ENCODE measurements at places on chromosomes 6 and 20.

DNA sequence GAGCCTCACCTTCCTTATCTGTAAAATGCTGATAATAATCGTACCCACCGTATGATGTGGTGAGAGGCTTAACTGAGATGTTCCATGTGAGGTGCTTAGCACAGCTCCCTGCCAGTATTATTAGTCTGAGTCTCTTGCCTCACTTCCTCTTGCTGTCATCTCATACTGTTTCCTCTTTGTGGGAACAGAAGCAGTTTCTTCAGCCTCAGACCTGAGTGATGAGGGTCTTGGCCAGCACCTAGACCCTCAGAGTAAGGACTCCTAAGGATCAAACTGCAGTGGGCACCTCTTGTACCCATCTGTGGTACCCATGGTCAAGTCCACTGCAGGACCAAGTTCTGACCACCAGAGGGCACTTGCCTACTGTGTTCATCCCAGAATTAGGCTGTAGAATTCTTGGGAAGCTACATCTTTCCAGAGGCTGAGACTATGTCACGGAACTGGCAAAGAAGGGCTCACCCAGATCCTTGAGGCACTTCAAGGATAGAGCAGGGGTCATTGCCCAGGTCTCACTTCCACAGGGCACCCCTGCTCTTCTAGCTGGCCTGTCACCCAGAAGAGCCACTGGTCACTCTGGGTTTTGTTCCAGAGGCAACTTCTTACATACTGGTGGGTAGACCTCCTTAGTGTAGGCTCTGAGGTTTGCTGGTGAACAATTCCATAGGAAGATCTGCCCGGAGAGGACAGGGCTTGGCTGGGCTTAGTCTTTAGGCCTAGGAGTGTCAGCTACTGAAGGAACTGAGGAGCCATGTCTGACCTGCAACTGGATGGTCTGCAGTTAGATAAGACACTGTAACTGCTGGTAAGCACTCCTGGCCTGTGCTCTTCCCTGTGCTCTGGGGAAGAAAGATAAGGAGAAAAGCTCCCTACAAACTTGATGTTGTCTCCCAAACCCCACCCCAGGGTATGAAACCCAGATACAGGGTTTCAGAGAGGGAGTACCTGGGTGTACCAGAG, 20.6 kb upstream of the SGK2 start:
- DNase-seq, result peak; percentile 72

GRCh38 chr20:62978561-62978943, 26.0 kb downstream of the SLC17A9 start:
- no peak for DNase-seq

- DNase-seq, result no peak
Observed at GRCh38 chr6:129111853-129112252, 228.9 kb downstream of the LAMA2 start.

DNA sequence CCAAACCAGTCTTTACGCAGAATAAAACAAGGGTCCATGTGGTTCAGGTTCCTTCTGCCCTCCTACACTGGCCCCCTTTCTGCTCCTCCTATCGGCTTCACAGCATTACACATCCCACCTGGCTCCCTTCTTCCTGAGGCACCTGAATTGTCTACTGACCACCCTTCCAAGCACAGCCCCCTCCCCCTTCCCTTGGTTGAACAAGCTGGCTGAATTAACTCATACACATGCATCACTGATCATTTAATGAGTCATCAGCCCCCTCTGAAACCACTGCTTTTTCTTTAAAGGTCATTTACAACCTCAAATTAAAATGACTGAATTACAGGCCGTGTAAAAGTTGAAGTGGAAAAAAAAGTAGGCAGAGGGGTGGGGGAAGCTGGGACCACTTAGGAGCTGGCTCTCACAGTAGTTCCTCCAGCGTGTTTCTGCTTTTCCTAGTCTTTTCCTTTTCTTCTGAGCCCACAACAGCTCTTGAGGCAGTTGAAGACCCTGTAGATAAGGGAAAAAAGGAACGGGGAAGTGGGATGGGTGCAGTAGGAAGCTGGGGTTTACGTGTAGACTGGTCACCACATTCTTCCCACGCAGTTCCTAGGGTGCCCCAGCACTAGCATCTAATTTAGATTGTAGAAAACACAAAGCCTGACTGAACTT, 67.6 kb downstream of the FYN start:
- no peak for DNase-seq

- peak; percentile 54 for DNase-seq
Observed at GRCh38 chr6:32108094-32108627, 977 bp downstream of the TNXB start.

DNA sequence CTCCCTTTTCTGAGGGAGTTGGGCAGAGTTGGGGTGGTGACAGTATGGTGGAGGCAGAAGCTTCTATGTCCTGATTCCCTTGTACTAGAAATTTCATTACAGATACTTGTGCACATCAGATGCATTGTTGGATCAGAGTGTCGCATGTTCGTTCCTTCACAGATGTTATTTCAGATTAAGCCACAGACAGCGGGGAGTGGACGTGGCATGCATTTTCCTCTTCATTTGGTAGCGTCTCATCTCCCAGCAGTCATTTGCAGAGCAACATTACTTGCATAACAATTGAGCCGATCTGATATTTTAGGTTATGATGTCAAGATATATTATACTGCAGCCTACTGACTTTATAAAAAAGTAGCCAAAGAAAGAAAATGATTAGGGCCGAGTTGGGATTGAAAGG, 261.6 kb upstream of the SASH1 start:
- DNase-seq, result no peak

DNA sequence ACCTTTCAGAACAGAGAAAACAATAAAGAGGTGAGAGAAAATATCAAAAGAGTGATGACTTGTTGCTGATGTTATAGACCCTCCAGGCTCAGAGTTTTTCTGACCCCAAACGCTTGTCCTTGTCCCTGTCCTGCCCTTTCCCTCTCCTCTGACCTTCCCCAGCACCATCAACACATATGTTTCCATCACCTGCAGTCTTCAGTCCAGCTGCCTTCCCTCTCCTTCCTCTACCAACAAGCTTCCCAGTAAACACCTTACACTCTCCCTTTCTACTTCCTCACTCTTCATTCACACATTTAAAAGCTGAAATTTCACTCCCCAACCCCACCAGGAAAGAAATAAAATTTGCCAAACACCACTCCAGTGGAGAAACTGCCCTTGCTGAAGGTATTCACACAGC, 25.4 kb upstream of the AFDN start:
- no peak for DNase-seq

GRCh38 chr6:79665725-79666551, 34.8 kb downstream of the SH3BGRL2 start:
- no peak for DNase-seq
